ENCODE measurements at places on chromosomes 4 and X.
A peak's percentile ranks its signal among the peaks of the same experiment; 100 is the strongest.

DNA sequence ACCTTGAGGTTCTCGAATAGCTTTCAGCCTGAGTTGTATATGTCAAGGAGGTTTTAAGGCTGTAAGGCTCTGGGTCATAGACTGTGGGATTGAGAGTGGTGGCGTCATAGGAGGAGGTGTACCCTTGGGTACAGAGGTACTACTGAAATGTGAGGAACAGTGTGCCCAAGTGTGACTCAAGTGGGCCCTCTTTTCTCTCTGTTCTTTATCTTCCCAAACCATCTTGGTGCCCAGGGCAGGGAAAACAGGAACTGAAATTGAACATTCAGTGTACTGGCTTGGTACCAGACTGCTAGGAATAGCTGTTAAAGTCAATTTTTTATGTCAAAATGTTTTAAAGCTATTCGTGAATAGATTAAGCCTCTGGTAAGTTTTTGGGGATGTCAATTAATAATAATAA, 136.2 kb upstream of the RPS6KA3 start:
- no peak for DNase-seq

DNA sequence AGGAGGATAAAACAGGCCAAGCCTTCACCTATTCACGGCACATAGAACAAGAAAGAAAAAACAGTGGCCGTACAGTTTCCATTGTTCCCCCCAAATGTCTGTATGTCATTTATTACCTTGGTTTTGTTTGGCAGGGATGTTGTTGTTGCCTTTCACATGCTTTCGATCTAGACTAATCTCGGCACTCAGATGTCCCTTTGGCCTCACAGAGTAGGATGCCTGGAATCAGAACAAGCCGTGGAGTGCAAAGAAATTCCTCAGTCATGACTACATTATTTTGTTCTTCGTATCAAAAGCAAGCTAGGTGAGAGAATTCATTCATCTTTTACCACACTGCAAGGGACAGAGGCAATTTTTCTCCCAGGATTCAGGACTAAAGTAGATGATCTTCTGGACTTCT, 106.9 kb downstream of the SMIM20 start:
- peak; percentile 67 for DNase-seq

DNA sequence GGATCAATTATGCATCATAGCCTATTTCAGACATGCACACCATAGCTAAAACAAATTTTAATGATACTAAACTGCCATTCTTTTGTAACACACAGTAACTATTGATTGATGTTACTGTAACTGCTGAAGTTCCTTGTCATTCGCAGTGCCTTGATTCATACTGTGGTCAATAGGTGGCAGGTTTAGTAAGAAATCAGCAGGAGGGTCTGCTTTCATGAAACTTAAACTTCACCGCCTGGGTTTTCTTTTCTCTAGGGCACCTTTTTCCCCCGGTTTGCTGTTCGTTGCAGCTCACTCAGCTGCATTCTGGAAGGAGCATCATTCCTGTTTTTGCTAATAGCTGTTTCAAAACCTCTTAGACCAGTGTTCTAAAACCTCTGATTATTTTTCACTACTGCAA, 88.1 kb downstream of the RPA4 start:
- DNase-seq, result no peak

DNA sequence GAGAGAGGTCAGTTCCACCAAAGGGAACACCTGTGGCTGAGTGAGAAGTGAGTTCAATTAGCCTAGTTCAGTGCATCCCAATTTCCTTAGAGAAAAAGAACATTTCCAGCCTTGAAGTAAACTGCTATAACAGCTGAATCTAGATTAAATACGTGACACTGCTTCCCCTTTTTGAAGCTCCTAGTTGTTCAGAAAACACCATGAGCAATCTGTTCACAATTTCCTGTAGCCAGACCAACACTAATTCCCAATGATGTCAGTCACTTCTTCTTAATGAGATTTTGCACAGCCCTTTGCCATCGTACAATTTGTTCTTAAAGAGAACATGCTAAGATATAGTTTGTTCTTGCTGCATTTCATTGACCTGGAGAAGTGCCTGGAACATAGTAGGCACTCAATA, 144.6 kb upstream of the EDNRA start:
- no peak for DNase-seq

DNA sequence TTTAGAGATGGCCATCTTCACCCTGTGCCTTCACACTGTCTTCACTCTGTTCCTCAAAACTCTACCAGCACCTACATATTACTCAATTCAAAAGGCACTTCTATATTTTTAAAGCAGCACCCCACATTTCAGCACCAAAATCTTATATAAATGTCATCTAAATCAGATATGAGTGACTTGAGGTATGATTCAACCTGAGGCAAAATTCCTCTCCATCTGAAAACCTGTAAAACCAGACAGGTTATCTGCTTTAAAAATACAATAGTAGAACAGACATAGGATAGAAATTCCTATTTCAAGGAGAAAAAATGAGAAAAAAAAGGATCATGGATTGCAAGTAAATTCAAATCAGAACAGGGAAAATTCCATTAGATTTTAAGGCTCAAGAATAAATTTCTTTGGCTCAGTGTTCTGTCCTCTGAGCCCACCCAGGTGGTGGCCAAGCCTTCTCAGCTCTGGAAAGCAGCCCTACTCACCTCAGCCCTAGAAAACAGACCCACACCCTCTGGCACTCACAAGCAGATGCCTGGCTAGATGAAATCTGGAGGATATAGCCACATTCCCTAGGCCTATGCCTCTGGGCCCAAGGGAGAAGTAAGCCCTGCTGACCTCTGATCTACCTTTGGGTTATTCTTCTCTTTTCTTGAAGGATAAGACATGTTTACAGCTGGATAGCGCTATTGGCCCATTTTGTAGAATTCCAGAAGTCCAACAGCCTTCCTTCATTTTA, 240.4 kb upstream of the ZCCHC13 start:
- DNase-seq, result no peak

DNA sequence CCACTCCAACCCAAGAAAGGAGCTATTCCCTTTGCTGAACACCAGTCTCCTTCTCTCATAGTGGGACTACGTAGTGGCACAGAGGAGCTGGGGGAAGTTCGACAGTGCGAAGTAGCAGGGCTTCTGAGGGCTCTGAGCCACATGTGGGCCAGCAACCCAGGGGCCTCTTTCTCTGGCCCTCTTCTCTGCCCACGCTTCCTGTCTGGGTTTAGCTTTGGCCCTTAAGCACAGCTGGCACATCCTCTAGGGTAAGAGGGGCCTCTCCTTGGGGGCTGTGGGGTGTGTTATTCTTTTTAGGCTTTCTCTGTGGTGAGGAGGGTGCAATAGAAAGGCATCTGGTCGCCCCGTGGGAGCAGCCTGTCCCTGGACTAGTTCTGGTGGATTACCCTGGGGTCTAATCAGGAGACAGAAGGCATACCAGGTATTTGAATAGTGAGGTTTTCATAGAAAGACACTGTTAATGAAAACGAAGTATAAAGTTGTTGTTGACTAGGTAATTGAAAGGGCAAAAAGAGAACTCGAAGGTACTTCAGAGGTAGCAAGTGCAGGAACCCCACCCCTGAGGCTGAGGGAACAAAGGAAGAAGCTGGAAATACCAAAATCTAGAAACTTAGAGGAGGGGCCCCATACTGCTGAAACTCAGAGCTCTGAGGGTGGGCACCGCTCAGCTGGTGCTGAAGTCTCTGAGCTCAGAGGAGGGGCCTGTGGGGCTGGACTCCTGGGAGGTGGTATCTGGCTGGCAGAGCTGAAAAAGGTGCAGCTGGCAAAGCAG, 151.9 kb upstream of the RPS6KA3 start:
- DNase-seq, result no peak

GRCh38 chrX:136189222-136189621, 41.9 kb downstream of the FHL1 start:
- no peak for DNase-seq

DNA sequence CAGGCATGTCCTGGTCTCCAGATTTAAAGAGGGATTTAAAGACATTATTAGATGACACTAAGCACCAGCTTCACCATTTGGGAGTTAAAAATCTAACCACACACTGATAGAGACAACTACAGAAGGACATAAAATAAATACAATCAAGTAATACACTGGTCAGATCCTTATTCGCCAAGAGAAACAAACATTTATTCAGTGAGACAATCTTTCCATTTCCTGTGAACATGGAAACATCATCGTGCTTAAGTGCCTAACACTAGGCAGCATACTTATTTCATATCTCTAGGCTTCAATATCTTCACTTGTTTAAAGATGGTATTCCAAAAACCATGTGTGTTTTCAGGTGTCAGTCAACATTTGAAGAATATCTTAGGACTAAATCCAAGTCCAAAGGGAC, 103.6 kb downstream of the AREG start:
- DNase-seq, result no peak

DNA sequence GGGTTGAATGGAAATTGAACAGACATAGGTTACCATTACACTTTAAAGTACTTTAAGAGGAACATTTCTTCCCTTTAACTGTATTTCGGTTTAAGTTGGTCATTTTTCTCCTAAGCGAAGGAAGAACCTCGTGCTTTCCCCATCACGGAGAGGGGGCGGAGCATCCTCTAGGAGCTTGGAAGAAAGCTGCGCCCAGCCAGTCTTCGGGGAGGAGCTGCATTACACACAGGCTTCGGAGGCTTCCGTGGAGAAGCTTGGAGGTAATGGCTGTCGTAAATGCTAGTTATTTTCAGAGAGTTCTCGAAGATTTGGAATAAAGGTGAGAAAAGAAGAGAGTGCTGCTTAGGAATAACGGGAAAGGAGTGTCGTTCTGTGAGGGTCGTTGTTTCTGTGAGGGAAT, at the start of gene PWWP3B:
Gene PWWP3B (plus strand): TSS at position 199 of the 400 bp plus-strand sequence. CDS start 37,128 bp downstream, outside the sequence.
- DNase-seq, result no peak

- no peak for DNase-seq
Measured at GRCh38 chr4:165095291-165095690, 17.4 kb downstream of the TMEM192 start.

DNA sequence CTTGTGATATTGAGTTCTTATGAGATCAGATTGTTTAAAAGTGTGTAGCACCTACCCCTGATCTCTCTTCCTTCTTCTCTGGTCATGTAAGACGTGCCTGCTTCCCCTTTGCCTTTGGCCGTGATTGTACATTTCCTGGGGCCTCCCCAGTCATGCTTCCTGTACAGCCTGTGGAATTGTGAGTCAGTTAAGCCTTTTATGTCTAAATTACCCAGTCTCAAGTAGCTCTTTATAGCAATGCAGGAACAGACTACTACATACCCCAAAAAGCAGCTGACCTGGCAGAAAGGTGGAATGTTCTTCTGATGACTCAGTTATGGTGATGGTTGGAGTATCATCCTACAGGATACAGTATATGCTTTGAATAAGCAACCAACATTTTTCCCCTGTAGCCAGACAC, 11.4 kb upstream of the MCUB start:
- peak; percentile 39 for DNase-seq

DNA sequence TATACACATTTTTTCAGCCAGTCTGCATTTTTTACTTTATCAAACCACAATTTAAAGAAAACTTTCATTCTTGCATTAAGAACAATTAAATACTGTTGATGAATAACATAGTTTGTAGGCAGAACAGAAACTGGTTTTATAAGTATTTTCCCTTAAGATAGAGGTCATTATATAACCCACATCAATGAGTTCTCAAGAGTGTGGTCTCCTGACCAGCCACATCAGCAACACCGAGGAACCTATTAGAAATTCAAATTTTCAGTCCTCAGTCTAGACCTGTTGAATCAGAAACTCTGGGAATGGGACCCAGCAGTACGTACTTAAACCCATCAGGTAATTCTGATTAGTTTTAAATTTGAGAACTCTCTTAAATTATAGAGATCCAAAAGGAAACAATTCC, 299.6 kb upstream of the ARSJ start:
- DNase-seq, result no peak

GRCh38 chr4:144817081-144817480, 171.1 kb downstream of the HHIP start:
- no peak for DNase-seq

GRCh38 chrX:68725756-68726365, 78.4 kb downstream of the STARD8 start:
- no peak for DNase-seq

- DNase-seq, result no peak
Measured at GRCh38 chrX:68927178-68927577, 98.4 kb downstream of the EFNB1 start.

DNA sequence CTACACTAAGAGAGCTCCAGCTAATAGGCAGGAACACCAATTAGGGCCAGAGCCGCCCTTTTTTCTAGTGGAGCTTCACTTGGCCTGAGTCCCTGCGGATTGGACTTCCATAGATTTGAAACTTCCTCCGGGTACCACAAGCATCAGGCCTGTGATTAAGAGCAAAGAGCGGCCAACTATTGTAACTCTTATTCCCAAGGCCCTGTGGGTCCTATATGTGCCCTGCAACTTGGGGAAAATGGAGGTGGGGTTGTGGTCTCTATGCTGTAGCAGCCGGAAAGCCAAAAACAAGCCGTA, at the start of gene NCBP2L:
Gene NCBP2L (plus strand): TSS at position 198 of the 297 bp plus-strand sequence. CDS start 16,488 bp downstream, outside the sequence.
- DNase-seq, result no peak

DNA sequence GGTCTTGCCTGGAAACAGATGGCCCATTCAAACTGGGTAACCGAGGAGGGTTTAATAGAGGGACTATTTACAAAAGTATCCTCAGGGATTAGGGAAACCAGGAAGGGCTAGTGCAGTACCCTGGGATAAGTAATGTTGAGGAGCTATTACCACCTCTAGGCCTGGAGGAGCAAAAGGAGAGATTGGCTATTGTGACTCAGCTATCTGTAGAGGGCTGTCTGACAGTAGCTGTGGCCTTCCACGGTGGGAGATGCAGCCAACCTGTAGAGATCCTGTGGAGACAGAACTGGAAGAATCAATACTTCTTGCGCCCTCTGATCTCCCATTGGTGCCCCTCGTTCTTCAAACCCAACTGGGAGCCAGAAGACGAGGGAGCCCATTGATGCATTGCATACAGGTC, 34.1 kb upstream of the RPS6KA3 start:
- no peak for DNase-seq

DNA sequence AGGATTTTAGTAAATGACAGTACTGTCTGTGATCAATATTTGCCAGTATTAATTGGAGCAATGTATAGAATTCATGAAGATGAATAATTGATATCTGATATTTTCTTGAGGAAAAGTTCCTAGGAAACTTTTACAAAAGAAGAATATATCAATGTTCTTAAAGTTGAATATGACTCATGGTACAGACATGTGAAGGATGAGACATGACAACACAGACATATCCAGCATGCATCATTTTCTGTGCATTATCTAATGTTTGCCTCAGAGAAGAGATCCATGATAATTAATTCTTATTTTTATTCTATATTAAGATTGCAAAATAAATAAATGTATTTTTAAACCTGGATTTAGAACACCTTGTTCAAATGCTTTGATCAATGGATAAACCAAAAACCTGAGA, 452.9 kb upstream of the EPHA5 start:
- DNase-seq, result no peak

DNA sequence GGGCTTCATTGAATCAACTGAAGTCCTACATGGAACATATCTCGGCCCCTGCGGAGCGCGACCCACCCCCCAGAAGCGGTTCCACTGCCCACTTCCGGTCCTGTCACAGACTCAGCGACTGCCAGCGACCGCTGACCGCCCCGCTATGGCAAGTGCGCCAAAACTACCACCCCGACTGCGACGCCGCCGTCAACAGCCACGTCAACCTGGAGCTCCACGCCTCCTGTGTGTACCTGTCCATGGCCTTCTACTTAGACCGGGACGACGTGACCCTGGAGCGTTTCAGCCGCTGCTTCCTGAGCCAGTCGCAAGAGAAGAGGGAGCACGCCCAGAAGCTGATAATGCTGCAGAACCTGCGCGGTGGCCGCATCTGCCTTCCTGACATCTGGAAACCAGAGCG, 14.8 kb upstream of the FAM47A start:
- no peak for DNase-seq
